SJSA1 (cell line): ENCODE measurements at places on chromosomes 12 and 14. TPM values are rescaled to one million over a fixed set of nuclear protein-coding genes. Genes with fewer than 3 reads are reported as not detected.

ITGA7 gene
- 0.24 TPM in 1 of 2 replicates, not detected in the other for total RNA-seq

GPR84 gene
- not detected in 2 replicates for total RNA-seq

- H3K4me3 ChIP-seq = peak overlapping the region; percentile 66
- H3K36me3 ChIP-seq = peaks cover 6% of the 10 kb centered on the region; the same call in 1 of the 2 replicates
- H3K27ac ChIP-seq = peak overlapping the region; percentile 95
- no peaks in the 10 kb centered on the region for H3K27me3 ChIP-seq
- peaks cover 21% of the 10 kb centered on the region for H3K4me1 ChIP-seq
Measured at GRCh38 chr12:107092669-107093416, 506 bp downstream of the CRY1 start.

- no peak overlapping the region for H3K27ac ChIP-seq
- DNase-seq = no peak
- no peaks in the 10 kb centered on the region for H3K36me3 ChIP-seq
- no peak overlapping the region for H3K4me3 ChIP-seq
- H3K27me3 ChIP-seq = no peaks in the 10 kb centered on the region
- H3K4me1 ChIP-seq = no peaks in the 10 kb centered on the region
Measured at GRCh38 chr14:101370593-101371569, 190.4 kb upstream of the DIO3 start.
